ENCODE measurements at places on chromosomes 5 and 9.

DNA sequence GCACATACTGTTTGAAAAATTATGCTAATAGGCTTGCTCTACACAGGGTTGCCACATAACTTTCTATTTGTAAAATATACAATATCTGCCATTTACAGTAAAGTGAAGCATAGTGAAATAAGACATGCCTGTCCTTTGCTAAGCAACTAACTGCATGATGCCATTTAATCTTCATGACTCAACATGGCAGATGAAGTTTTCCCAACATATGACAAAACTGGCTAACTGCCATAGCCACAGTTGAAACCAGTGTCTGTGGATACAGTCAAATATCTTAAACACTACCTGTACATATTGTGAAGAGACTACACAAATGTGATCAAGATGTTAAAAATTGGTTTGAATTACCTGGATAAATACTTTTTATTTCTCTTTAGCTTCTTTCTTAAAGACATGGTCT, 3.1 kb upstream of the DMAC1 start:
- no peak for DNase-seq

GRCh38 chr5:114305402-114306207, 56.3 kb upstream of the KCNN2 start:
- DNase-seq, result no peak

GRCh38 chr5:111953351-111954127, 196.5 kb upstream of the NREP start:
- DNase-seq, result no peak

- no peak for DNase-seq
These were observed 78.0 kb downstream of the ARHGAP26 start for GRCh38 chr5:142847898-142848790.

DNA sequence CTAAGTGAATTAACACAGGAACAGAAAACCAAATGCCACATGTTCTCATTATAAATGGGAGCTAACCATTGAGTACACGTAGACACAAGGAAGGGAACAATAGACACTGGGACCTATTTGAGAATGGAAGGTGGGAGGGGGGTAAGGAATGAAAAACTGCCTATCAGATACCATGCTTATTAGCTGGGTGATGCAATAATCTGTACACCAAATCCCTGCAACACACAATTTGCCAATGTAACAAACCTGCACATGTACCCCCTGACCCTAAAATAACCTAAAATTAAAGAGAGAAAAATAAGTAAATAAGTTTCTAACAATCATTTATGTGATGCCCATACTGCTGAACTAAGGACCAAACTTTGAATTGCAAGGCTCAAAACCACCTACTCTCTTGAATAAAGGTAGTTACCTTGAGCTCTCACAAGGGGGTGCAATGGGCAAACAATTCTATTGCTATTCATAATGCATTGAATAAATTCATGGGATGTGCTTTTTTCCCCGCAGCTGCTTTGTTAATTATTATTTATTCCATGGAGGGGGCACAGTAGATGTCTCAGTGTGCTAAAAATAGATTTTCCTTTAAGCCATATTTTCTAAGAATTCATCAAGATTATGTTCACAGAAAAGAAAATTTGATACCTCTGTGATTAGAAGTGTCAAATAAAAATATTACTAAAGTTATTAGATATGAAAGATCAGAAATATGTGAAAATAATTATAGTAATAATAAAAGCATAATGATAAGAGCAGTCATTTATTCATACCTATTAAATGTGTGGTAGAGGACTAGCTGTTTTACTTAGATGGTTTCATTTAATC, 76.2 kb upstream of the PTPN3 start:
- DNase-seq, result no peak

GRCh38 chr9:133131506-133131905, 10.5 kb upstream of the RALGDS start:
- no peak for DNase-seq
